ENCODE measurements at places on chromosomes 16 and 17. TPM values are rescaled to one million over a fixed set of nuclear protein-coding genes. Genes with fewer than 3 reads are reported as not detected.

GRCh38 chr16:89210904-89211515 is 6.5 kb upstream of the ZNF778 start:
- H3K4me1 ChIP-seq: no peaks in the 10 kb centered on the region
- no peak overlapping the region for H3K27ac ChIP-seq
- no peak overlapping the region for H3K4me3 ChIP-seq
- no peak for DNase-seq

DNA sequence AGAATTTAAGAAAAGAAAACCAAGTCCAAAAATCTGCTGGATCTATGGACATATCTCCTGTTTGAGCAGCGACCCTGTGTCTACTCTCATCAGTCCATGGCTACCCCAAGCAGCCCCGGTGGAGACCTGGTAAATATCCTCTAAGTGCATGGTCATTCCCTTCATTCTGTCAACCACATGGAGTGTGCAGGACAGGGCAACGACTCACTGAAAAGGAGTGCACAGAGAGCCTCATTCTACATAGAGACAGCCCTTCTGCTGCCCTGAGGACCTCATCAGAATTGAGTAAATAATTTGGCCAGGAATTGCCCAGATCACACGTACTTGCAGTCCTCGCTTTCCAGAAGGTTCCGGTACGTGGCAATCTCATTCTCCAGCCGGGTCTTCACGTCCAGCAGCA is 3.0 kb downstream of the KRT38 start:
- H3K4me3 ChIP-seq: no peak overlapping the region
- H3K27ac ChIP-seq: no peak overlapping the region

Gene CCL17
- total RNA-seq: not detected

DNA sequence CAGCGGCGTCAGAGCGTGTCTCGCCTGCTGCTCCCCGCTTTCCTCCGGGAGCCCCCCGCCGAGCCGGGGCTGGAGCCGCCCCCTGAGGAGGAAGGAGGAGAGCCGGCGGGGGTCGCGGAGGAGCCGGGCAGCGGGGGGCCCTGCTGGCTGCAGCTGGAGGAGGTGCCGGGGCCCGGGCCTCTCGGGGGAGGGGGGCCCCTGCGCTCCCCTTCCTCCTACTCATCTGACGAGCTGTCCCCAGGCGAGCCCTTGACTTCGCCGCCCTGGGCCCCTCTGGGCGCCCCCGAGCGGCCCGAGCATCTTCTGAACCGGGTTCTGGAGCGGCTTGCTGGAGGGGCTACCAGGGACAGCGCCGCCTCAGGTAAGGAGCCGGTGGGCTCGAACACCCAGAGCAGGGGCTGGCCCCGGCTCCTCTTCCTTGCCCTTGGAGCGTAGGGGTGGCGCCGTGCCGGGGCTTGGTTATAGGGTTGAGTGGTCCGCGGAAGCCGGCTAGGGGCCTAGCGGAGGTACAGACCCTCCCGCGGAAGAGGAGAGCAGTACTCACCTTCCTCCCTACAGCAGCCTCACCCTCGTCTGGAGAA is 841 bp downstream of the RAPGEFL1 start:
- peaks cover 29% of the 10 kb centered on the region for H3K4me1 ChIP-seq
- no peak for DNase-seq
- H3K27me3 ChIP-seq: no peaks in the 10 kb centered on the region
- H3K27ac ChIP-seq: no peak overlapping the region

GRCh38 chr17:49580055-49580721 is 4.5 kb downstream of the NXPH3 start:
- no peak overlapping the region for H3K27ac ChIP-seq
- no peak for DNase-seq
- no peaks in the 10 kb centered on the region for H3K27me3 ChIP-seq
- peaks cover 10% of the 10 kb centered on the region for H3K4me1 ChIP-seq
- H3K4me3 ChIP-seq: no peak overlapping the region

DNA sequence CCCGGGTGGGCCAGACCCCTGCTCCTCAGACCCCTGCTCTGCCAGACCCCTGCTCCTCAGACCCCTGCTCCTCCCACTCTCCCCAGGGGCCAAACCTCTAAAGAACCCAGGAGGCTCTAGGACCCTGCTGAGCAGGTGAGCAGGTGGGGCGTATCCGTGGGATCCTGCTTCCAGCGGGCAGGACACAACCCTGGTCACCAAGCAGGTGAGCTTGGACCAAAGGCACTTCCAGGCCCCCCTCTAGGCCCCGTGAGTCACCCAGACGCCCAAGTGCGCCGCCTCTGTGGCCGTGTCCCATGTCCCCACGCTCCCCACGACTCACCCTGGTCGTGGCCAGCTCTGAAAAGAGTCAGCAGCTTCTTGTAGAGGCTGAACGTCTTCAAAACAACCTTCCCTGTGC is 5.0 kb downstream of the CYBC1 start:
- no peaks in the 10 kb centered on the region for H3K4me1 ChIP-seq
- H3K27ac ChIP-seq: no peak overlapping the region
- H3K36me3 ChIP-seq: peaks cover 25% of the 10 kb centered on the region

Gene ADAMTS18
- total RNA-seq: not detected

DNA sequence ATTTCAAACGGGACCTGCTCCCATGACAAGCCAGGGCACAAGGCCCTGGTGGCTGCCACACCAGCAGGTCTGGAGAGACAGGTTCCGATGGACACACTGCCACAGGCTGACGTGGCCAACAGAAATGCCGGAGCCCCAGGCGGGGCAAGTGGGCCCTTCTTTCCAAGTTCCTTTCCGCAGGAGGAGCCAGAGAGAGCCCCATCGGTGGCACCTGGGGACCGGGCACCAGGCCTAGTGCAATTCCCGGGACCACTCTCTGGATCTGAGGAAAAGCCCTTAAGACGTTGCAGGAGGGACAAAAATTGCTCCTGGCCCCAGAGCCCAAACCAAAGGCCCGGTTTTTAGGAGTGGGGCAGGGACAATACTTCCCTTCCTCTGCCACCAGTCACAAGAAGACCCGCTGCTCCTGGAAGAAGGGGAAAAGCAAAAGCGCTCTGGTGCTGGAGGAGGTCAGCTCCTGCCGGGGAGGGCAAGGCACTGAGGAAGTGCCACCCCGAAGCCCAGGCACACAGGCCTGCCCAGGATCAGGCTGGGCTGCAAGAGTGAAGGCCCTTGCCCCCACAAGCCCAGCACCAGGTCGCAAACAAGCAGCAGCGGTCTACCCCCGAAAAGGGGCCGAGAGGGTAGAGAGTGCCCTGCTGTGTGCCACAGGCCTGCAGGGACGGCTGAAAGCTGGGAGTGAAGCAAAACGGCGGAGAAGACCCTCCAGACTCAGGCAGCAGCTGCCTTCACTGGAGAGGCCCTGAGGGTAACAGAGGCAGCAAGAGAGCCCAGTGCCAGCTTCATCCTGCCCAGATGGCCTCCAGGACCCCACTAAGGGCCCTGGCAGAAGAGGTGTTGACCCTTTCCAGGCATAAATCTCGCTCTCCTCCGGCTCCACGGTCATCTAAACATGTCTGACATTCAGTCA is 29.1 kb downstream of the MAP1LC3B start:
- H3K4me1 ChIP-seq: no peaks in the 10 kb centered on the region
- no peak overlapping the region for H3K27ac ChIP-seq
- no peaks in the 10 kb centered on the region for H3K27me3 ChIP-seq
- H3K36me3 ChIP-seq: peaks cover 61% of the 10 kb centered on the region
- no peak for DNase-seq
- no peak overlapping the region for H3K4me3 ChIP-seq

Gene TBC1D3H
- total RNA-seq: not detected

Gene ATP2A1
- 1.7 TPM for total RNA-seq

- H3K27ac ChIP-seq: no peak overlapping the region
- no peak for DNase-seq
- H3K4me3 ChIP-seq: no peak overlapping the region
- H3K4me1 ChIP-seq: peaks cover 12% of the 10 kb centered on the region
- no peaks in the 10 kb centered on the region for H3K27me3 ChIP-seq
- no peaks in the 10 kb centered on the region for H3K36me3 ChIP-seq
Observed at GRCh38 chr17:16273929-16274339, 56.9 kb downstream of the PIGL start.

Gene BFAR
- 57.0 TPM for total RNA-seq

Gene RTN4RL1
- 2.9 TPM for total RNA-seq

DNA sequence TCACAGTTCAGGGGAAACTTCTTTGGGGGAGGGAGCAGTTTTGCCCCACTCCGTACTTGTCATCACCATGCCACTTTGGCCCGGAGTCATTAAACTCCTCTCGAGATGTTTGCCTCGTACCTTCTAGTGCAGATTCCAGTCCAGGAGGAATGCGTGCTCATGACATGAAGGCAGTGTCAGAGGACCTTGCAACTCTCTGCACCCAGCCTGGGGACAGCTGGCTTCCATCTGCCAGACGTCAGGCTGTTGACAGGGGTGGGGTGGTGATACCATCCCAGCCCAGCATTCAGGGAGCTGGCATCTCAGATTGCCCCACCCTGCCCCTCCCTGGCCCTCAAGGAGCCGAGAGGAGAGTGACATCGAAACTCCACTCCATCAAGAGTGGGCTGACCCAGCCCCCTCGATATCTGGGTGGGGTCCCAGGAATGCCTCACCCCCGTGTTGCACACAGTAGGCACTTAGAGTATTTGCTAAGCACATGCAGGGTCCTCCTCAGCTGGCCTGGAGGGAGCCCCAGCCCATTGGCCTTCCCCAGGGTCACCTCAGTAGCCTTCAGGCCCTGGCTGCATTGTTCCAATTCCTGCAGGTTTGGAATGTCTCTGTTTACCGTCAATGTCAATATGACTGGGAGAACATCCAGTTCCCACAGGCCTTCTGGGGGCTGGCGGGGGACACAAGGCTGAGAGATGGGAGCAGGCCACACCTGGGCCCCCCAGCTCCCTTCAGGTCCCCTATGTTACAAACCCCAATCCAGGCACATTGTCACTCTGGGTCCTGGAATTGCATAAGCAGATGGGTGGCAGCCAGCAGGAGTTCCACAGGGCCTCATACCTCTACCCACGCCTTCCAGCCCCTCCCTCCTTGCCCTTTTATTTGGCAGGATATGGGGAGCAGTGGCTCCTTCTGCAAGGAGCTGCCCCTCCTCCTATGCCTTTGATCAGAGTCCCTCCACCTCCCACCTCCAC is 21.3 kb upstream of the EMP2 start:
- peak; percentile 58 for DNase-seq
- H3K36me3 ChIP-seq: no peaks in the 10 kb centered on the region
- H3K4me1 ChIP-seq: peaks cover 8% of the 10 kb centered on the region
- no peak overlapping the region for H3K27ac ChIP-seq

- DNase-seq: no peak
- H3K4me1 ChIP-seq: peaks cover 33% of the 10 kb centered on the region
Observed at GRCh38 chr16:28192806-28193529, 18.8 kb downstream of the XPO6 start.

- H3K36me3 ChIP-seq: no peaks in the 10 kb centered on the region
- peak; percentile 65 for DNase-seq
- peaks cover 16% of the 10 kb centered on the region for H3K27me3 ChIP-seq
- H3K4me1 ChIP-seq: peaks cover 13% of the 10 kb centered on the region
- H3K4me3 ChIP-seq: no peak overlapping the region
Observed at GRCh38 chr16:84841787-84842300, 22.1 kb downstream of the CRISPLD2 start.

Gene CACNA1G
- total RNA-seq: not detected

DNA sequence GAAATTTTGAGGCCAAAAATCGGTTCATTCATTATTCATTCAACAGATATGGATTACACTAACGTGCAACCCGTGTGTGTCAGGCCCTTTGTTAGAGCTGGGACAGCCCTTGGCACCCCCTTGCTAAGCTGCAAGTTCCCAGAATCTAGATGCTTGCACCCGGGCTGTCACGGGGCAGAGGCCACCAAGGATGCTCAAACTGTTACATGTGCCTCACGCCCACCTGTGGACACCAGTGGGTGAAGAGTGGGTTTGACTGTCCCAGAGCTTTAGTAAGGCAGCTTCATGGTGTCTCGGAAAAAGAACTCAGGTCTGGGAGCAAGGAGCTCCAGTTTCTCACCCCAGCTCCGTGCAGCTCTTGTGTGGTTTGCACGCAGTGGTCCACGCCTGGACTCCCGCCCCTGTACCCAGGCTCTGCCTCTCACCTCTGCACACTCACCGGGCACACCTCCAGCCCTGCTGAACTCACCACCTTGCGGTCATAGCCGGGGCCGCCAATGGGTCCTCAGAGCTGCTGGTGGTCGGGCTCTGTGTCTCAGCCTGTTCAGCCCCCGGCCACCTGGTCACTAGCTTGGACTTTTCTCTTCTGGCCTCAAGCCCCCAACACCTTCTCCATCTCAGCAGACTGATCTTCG is 53.7 kb upstream of the CACNG4 start:
- H3K27ac ChIP-seq: no peak overlapping the region
- no peaks in the 10 kb centered on the region for H3K36me3 ChIP-seq
- H3K27me3 ChIP-seq: no peaks in the 10 kb centered on the region
- DNase-seq: no peak
- no peak overlapping the region for H3K4me3 ChIP-seq
- H3K4me1 ChIP-seq: peaks cover 7% of the 10 kb centered on the region

DNA sequence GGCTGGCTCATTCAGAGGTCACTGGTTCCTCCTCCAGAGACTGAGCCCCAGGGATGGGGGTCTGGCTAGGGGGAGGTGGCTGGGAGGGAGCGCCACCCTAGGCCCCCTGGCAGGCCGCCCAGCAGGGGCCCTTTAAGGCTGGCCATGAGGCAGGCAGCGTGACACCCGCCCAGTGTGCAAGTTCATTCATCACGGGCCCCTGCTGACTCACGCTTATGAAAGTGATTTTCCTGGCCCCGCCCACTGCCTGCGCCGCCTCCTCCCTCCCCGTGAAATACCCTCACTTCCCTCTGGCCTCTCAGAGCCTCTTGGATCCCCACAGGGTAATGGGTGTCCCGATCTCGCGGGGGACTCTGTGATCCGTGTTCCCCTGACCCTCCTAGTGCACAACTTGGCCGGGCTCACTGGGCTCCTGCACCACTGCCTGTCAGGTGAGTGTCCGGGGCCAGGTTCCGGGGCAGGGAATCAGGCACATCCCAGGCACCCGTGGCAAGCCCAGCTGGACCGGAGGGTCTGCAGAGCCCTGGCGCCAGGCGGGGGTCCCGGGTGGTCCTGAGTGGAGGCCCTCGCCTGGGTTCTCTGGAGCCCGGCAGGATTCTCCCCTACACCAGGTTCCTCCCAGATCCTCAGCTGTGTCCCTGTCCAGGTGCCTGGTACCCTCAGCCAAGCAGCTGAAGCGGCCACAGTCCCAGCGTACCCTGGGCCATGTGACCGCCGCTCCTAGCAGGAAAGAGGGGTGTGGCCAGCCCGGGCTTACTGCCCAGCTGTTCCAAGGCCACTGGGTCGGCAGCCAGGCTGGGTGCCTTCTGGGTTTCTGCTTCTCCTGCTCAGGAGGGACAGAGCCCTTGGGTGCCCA is at the start of gene OSGIN1:
TSS of gene OSGIN1 (plus strand) at position 301 of the 856 bp plus-strand sequence. CDS start 4,432 bp downstream, outside the sequence.
- no peaks in the 10 kb centered on the region for H3K36me3 ChIP-seq
- H3K27me3 ChIP-seq: no peaks in the 10 kb centered on the region
- DNase-seq: peak; percentile 97
- peaks cover 8% of the 10 kb centered on the region for H3K4me1 ChIP-seq
- peak within 1 kb of the TSS; percentile 70 for H3K27ac ChIP-seq

GRCh38 chr17:17207998-17208397 is 1.9 kb upstream of the PLD6 start:
- no peaks in the 10 kb centered on the region for H3K27me3 ChIP-seq
- H3K27ac ChIP-seq: no peak overlapping the region
- peaks cover 15% of the 10 kb centered on the region for H3K4me1 ChIP-seq
- peaks cover 44% of the 10 kb centered on the region for H3K36me3 ChIP-seq
- no peak overlapping the region for H3K4me3 ChIP-seq

Measured in MCF 10A (cell line).